ENCODE measurements at places on chromosomes 3 and 15.

- no peak for DNase-seq
Observed at GRCh38 chr15:60757831-60758570, 279.1 kb upstream of the ICE2 start.

GRCh38 chr3:129033151-129033550 is 27.4 kb upstream of the GP9 start:
- DNase-seq = no peak

DNA sequence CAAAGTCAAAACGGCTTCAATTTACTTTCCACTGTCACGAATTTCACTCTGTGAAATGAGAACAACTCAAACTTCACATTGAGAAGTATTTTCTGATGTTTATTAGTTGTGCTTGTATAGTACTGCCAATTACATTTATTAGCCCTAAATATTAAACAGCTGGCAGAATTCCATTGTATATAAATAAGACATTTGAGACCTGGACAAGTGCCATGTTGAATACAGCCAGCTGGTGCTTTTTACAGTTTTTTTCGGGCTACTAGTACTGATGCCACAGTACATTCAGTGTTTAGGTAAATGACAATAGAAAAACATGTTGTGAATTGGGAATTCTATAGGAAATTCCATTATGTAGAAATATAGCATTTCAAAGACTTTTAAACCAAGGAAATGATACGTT is 79.0 kb downstream of the EPHA3 start:
- DNase-seq = no peak

- no peak for DNase-seq
Observed at GRCh38 chr3:194277786-194278130, 73.4 kb downstream of the CPN2 start.

DNA sequence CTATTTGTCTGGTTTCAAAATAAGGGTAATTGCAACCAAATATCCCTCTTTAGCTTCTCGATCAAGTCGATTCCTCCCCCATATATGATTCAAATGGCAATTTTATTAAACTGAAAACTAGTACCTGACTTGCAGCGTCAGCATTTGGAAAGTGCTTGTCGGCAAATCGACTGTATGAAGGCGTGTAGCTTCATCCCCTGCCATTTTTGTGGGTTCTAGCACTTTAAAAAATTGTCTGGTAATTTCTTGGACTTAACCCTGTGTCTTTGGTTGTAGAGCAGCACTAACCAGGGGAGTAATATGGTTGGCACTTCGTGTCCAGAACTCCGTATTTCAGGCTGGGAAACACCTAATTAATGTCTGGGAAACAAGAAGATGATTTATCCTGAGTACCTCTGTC is 573 bp downstream of the MME start:
- DNase-seq = no peak

DNA sequence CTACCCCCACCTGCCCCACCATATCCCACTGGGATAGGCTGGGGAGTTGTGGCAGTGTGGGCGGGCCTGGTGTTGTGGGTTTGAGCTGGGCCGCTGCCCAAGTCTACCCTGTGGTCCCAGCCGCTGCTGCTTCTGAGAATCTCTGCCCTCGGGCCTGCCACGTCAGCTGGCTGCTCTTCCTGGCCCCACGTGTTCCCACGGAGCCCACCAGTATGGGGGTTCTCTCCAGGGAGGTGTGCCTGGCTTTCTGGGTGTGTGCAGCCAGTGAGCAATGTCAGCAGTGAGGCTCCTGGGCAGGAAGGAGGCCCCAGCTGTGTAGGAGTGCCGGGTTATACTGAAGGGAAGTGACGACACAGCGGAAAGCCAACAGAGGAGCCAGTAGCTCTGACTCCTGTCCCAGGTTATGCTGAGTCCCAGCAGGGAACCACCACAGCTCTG is 10.5 kb downstream of the GNAI2 start:
- DNase-seq = peak; percentile 43

DNA sequence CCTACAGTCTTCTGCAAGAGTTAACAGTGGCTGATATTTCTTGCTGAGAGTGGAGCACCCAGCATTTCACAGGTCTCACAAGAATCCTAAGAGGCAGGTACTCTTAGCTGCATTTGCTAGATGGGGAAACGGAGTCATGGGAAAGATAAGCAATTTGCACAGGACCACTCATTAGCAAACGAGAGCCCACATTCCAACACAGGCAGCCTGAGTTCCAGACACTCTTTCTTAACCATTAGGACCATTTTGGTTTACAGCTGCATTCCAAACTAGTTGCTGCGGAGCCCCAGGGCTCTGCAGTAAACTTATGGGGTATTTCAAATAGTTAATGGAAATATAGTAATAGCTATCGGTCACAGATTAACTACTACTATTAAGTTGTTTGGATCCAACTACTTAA is 42.5 kb downstream of the LYZL4 start:
- no peak for DNase-seq

GRCh38 chr3:37100411-37100810 is 74.0 kb downstream of the LRRFIP2 start:
- no peak for DNase-seq

GRCh38 chr3:10738688-10739372 is 77.2 kb upstream of the SLC6A11 start:
- peak; percentile 13 for DNase-seq

DNA sequence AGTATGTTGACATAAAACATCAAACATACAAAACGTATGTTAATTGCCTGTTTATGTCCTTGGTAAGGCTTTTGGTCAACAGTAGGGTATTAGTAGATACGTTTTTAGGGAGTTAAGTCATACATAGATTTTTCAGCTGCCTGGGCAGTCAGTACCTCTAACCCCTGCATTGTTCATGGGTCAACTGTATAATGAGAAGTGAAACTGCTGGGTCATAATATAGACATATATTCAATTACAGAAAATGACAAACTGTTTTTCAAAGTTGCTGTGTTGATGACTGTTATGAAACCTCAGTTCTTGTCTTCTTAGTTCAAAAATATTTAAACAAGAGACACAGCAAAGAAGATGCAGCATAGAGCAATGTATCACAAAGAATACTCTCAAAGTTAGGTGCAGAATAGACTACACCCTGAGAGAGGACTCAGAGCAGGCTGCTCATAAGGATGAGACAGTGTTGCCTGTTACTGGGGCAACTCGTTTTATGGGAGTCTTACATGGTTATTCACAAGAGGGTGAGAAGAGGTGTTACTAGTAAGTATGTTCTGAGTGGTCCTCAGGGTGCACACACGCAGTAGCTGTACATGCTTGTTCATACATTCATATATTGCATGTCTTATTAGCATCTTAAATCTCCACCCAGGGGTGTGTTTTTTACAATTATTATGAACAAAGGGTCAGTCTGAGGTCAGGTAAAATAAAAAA is 53.1 kb upstream of the ADAMTS17 start:
- DNase-seq = no peak

- no peak for DNase-seq
Observed at GRCh38 chr3:89419647-89420241, 312.3 kb downstream of the EPHA3 start.

GRCh38 chr3:64739971-64740631 is 52.3 kb upstream of the ADAMTS9 start:
- no peak for DNase-seq

- DNase-seq = no peak
Observed at GRCh38 chr3:12423918-12424630, 60.2 kb upstream of the TSEN2 start.

- no peak for DNase-seq
Observed at GRCh38 chr3:42148982-42149432, 57.9 kb downstream of the TRAK1 start.

GRCh38 chr3:159813822-159814531 is 174.7 kb upstream of the IL12A start:
- DNase-seq = no peak

GRCh38 chr15:74519311-74519710 is 21.7 kb upstream of the ARID3B start:
- DNase-seq = no peak

DNA sequence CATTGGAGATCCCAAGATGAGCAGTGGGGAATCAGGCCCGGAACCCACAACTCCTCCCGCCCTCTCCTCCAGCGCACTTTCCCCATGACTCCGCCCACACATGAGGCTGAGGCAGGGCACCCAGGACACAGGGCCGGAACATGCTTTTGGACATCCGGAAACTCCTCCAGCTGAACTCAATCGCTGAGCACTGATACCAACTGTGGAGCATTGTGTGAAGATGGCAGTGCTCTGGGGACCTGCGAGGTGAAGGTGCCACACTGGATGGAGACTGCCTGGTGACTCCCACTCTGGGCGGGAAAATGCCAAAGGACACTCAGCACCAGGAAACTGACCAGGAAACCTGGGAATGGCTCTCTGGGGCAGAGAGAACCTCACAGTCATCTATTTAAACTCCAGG is 189.1 kb downstream of the FAM43A start:
- DNase-seq = no peak

- DNase-seq = no peak
Observed at GRCh38 chr3:11662392-11662990, 18.8 kb upstream of the VGLL4 start.

DNA sequence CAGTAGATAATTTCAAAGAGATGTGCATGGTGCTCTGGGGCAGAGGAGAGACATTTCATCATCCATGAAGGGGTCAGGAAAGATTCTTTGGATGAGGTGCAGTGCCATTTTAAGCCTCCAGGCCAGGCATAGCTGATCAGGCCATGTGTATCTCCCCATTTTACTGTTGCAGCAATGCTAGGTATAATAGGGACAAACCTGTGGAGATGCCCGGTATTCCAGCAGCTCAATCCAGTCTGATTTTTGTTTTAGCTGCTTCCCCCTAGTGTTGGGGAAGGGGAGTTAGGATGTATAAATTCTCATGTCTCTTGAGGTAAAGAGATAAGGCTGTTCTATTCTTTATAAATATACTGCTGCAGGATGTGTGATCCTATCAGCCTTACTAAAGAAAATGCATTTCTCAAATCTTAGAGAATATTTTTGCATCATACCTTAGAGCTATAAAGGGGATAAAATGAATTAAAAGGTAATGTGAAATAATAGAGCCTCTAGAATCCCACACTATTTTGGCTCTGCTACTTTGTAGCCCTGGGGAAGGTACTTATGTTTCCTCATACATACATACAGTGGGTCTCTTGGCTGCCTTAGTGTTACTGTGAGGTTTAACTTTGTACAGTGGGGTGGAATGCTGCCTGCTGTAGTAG is 5.2 kb downstream of the CDV3 start:
- no peak for DNase-seq

DNA sequence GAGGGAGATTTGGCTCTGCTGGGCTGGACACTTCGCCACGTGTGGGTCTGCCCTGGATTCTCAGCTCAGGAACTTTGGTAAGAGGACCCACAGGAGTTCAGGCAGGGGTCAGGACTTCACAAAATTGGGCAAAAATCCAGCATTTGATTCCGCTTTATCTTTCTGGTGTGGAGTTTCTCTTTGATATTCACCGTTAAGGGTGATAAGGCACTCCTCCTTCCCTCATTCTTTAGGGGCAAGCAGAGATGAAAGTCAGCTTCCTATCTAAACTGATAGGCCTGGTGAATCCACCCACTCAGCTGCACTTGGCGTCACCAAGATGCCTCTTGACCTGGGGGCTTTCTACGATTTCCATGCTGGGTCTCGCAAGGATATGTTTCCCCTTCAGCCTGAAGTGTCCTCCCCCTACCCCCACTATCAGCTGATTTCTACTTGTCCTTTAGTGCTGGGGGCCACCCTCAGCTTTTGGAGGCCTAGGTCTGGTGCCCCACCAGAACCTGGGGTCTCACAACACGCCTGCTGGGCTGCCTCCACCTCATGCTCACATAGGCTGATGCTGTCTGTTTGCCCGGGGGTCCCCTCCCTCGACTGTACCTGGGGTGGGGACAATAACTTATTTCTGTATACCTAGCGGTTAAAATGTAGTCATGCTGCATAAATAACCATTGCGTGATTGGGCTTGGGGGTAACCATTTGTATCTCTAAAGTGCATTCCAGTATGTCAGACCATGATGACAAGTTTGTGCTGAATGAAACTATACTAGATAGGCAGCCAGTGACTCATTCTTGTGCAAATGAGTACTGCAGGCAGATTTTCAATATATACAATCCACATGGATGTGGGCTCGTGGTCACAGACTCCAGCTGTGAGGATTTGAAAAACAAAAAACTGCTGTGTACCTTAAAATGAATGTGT is 248.3 kb downstream of the ADAMTS17 start:
- DNase-seq = no peak

GRCh38 chr3:79810581-79810980 is 42.8 kb upstream of the ROBO1 start:
- no peak for DNase-seq

DNA sequence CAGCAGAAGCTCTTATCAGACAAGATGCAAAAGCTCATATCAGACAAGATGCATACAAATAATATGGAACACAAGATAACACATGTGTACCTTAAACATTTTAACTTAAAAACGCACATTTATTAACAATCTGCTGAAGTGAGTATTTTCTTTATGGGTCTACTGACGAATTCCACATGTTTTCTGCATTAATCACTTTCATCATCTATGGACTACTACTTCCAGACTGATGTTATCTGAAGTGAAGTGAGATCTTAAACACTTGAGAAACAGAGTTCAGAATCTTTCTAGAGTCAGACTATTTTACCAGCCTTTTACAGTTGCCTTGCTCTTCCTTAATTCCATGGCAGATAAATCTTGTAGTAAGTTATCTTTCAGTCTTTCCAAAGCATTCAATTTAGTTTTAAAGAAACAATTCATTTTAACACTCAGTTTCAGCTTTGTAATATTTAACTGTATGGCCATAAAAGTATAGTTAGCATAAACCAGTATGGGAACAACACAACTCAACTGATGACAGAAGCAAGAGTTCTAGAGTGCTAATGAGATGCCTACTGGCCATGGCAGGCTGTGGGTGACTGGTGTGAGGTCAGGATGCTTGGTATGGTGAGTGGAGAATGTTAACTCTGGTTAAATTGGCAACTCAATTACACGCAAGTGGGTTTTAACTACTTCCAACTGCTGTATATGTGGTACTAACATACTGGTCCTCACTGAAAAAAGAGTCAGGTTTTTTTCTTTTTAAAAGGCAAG is 9.8 kb downstream of the CMTM6 start:
- DNase-seq = no peak

DNA sequence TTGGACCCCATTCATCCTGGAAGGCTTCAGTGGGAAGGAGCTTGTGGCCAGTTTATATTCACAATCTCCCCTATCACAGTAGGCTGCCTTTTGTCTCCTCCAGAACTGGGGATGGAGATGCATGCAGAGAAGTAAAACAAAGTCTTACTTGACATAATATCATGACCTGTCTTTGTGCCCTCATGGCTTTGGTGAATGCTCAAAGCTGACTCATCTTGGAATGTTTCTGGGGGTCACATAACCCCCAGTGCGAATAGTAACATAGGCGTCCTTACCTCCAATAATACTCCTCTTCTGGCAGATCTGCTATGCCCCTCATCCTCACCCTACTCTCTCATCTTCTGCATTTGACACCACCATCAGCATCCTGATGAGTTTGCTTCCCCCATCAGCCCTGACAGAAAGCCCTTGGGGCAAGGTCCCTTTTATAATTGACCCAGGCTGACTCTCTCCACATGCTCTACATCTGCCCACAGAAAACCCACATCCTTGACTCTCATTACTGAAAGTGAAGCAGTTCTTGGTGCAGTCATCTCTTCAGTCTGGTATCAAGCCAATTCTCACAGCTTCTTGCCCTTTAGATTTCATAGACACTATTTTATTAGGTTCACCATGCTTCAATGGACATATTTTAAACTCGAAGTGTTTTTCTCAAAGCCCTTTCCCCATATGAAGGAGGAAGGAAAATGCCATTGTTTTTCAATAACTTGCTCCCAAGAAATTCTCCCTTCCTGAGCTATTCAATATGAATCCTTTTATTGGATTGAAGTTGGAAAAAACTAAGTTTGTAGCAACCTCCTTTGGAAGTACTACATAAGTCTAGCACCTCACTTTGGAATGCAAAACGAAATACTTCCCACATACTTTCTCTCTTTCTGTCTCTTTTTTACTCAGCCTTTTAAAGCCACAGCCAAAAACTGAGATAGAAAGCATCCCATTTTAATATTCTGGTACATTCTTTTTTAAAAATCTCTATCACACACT is 36.6 kb downstream of the OSTN start:
- DNase-seq = no peak

Data from KG1 (cell line).